Activated T-helper 9 cell treated with anti-CD3 and anti-CD28 coated beads, Interleukin-2, amount 50 U/mL, for 16 hours (primary cell): ENCODE measurements at places on chromosomes 7 and 10.

DNA sequence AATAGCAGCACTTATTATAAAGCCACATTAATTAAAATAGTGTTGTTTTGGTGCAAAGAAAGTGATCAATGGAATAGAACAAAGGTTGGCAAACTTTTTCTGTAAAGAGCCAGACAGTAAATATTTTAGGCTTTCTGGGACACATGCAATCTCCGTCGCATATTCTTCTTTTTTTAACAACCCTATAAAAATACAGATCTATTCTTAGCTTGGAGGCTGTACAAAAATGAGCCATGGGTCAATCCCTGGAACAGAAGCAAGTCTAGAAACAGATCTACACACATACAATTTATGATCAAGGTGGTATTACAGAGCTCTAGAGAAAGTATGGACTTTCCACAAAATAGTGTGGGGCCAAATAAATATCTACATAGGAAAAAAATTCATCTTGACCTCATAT lies 71.8 kb downstream of the ARHGAP21 start:
- DNase-seq = no peak

DNA sequence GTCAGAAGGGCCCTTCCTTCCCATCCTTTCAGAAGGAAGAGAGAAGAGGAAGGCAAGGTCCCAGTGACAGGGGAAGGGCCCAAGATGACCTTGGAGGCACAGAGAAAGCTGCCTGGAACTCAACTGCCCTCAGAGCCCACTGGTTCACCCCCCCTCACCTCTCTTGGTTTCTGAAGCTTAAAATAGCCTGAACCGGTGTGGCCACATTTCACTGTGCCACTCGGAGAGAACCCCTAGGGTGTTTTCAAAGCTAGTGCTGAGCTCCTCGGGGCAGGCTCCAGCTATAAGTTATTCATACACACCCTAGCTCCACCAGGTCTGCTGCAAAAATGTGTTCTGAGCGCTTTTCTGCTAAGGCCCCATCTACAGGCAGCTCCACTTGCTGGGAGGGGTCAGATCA lies 60.9 kb upstream of the ADRB1 start:
- no peak for DNase-seq

GRCh38 chr10:9792181-9792580 lies 1225.5 kb upstream of the CELF2 start:
- no peak for DNase-seq

DNA sequence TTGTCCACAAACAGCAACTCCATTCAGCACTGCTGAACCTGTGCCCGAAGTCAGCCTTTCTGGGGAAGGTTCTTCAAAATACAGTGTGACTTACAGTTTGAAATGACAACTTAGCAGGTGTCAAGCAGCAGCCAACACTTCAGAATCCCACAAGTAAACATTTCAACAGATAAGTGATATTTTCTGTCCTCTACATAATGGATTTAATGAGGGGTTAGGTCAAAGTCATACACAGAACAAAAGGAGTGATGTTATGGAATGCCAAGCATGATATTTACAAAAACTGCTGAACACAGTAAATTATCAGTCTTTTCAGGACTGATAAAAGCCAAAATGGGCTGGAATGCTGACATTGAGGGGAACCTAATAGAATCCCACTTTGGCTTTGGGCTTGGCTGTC lies 77.6 kb upstream of the JAZF1 start:
- DNase-seq = no peak

DNA sequence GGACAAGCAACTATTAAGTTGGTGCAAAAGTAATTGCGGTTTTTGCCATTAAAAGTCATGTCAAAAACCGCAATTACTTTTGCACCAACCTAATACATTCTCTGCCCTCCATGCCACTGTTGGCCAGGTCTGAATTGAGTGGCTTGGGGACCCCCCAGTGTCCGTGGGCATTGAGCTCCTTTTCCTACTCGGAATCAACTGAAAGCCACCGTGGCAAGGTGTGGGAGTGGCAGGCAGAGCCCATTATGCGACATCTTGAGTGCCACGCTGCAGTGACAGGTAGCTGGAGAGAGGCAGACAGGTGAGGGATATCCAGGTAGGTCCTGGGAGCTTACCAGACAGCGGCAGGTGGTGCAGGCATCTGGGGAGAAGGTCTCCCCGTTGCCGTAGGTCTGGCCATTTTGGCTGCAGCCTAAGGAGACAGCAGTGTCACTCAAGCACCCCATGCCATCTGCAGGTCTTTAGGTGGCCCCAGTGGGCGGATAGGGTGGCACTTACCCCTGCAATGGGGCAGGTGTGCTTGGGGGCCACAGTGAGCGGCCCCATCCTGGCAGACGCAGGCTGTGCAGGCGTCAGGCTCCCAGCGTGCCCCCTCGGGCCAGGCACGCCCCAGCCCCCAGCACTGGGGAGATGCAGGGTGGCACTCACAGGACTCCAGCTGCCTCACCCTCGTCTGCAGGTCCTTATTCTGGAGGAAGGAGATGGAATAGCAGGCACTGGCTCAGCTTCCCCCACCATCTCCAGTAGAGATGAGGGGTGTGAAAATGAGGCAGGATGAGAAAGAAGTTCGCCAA lies 3.5 kb downstream of the KCP start:
- no peak for DNase-seq

DNA sequence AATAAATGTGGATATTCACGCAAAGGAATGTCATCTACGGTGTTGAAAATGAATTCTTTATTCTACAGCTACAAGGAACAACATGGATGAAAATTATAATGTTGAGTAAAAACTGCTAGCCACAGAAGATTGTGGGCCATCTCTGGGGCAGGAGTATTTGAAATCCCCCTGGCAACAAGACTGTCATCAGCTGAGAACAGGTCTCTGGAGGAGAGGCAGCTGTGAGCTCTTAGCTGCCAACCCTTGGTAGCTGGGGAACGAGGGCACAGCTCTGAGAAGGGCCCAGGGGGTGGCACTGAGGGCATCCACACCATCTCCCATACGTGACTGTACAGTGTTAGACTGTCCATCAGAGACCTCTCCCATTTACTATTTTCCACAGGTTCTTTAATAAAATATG lies 340.1 kb upstream of the MGMT start:
- DNase-seq = no peak

- DNase-seq = no peak
These were observed 86.8 kb upstream of the ANKRD1 start for GRCh38 chr10:91007655-91008054.

DNA sequence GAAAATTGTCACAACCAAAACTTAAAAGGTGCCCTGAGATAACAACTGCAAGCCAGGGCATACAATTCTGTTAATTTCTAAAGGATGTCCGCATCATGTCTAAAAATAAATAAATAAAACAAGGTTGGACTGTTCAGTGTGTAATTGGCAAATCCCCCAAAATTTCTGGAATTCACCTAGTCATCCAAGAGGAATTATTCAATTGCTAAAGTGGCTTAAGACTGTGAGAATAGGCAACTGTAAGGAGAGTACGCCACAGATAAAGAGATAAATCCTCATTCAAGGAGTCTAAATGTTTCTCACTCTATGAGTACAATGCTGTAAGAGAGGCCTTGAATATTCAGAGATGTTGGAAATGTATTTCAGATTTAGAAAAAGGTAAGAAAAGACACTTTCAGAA lies 37.2 kb downstream of the PIK3AP1 start:
- DNase-seq = no peak

DNA sequence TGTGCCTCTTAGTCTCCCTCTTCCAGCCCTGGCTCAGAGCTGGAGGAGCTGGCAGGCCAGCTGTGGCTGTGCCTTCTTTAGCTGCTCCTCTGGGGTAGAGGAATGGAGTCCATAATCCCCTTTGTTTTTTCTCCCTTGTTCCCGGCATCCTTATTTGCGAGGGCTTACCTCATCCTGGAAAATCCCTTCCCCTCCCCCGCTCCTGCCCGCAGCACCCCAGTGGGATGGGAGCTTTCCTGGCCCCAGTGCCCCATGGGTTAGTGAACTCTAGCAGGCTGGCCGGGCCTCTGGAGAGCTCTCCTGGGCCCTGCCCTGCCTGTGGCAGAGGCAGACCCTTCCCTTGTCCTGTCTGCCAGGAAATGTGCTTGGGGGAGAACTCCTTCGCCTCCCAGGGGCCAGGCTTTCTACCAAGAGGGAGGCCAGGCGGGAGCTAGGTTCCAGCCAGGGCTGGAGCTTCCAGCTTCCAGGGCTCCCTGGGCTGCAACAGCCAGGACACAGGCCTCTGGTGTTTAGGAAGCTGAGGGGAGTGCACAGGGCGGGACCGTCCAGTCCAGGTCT lies 16.5 kb upstream of the TRIM8 start:
- DNase-seq = no peak

DNA sequence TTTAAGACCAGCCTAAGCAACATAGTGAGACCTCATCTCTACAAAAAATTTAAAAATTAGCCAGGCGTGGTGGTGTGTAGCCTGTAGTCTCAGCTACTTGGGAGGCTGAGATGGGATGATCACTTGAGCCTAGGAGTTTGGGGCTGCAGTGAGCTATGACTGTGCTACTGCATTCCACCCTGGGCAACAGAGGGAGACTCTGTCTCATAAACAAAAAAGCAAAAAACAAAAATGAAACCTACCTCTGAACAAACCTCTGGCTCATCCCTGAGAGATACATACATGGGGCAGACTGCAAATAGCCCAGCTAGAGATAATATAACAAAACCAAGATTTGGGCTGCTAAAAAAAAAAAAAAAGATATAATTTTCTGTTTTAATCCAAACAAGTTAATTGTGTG lies 19.5 kb downstream of the C10orf67 start:
- no peak for DNase-seq

DNA sequence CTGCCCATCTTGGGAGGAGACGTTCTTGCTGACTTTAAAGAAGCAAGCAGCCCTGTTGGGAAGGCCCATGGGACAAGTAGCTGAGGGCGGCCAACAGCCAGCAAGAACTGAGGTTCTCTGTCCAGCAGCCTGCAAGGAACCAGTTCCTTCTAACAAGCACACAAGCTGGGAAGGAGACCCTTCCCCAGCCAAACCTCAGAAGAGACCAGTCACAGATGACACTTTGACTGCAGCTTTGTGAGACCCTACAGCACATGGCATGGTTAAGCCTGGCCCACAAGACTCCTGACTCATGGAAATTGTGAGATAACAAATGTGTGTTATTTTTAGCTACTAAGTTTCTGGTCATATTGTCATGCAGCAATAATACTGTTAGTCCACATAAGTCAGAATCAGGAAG lies 99.9 kb downstream of the PRLHR start:
- no peak for DNase-seq

DNA sequence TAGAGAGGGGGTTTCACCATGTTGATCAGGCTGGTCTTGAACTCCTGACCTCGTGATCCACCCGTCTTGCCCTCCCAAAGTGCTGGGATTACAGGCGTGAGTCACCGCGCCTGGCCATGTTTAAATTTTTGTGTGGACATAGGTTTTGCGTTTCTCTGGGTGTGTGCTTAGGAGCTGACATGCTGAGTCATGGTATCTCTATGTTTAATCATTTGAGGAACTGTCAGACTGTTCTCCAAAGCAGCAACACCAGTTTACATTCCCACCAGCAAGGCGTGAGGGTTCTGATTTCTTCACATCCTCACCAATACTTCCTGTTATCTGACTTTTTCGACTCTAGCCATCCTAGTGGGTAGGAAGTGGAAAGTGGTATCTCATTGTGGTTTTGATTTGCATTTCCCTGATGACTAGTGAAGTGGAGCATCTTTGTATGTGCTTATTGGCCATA lies 153.7 kb downstream of the DNAJB6 start:
- no peak for DNase-seq
